ENCODE measurements at places on chromosomes 5 and 9.

DNA sequence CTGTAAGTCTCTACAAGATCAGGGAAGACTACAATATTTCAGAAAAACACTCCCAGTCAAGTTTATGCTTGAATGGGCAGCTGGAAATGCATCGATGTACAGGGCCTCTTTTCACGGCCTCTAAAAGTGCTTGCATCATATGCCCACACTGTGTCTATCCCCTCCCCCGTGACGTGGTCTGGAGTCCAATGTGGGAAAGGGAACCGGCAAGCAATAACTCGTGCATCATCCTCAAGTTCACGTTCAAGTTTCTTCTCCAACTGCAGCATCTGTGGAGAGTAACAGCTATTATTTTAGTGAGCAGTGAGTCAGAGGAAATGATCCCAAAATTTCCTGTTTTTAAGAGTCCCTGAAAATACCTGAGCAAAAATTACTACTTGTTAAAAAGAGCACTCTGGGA, 22.3 kb downstream of the ATPSCKMT start:
- DNase-seq = no peak

- DNase-seq = no peak
Measured at GRCh38 chr9:2740616-2741015, 23.3 kb downstream of the KCNV2 start.

- DNase-seq = no peak
Measured at GRCh38 chr5:95022967-95023695, 261.8 kb downstream of the MCTP1 start.

- DNase-seq = no peak
Measured at GRCh38 chr9:108703429-108703828, 152.4 kb downstream of the ACTL7B start.
